ENCODE measurements at places on chromosomes 12 and 14.

DNA sequence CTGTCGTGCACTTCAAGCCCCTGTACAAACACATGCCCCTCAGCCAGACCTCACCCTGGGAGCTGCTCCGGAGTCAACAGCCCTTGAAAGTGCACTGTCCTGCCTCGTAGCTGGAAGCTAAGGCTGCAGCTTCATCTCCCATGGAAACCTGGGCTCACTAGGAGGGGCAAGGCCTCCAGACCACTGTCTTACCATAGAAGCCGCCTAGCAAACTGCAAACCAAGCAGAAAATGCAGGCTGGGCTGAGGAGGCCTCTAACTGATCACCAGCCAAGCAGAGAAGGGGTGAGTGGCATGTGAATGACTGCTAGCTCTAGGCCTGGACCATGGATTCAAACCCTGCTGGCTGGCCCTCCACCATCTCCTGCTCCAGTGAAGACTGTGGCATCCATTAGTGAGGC, 340.2 kb downstream of the CACNA1C start:
- no peak for DNase-seq

- DNase-seq, result no peak
These were observed 11.7 kb downstream of the SLC38A4 start for GRCh38 chr12:46814143-46814542.

DNA sequence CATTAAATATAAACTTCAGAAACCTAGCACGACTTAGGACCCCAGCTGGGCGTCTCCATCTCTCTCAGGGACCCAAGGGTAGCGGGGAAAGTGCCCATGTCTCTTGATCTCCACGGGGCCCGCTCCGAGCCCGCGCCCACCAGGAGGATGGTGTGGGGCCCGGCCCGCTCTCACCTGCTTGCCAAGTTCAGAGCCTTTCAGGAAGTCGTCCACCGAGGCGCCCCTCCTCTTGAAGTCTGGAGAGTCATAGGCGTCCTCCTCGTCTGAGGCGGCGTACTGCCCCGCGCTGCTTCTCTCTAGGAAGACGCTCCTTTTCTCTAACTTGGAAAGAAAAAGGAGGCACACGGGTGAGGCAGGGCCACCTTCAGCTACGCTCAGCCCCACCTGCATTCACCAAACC, 96.9 kb downstream of the PIWIL1 start:
- no peak for DNase-seq

GRCh38 chr14:64736271-64737169, 32.3 kb downstream of the PLEKHG3 start:
- no peak for DNase-seq

- no peak for DNase-seq
These were observed 75.2 kb downstream of the PRIMA1 start for GRCh38 chr14:93712838-93713724.

GRCh38 chr14:52473557-52473956, 78.7 kb downstream of the TXNDC16 start:
- no peak for DNase-seq

DNA sequence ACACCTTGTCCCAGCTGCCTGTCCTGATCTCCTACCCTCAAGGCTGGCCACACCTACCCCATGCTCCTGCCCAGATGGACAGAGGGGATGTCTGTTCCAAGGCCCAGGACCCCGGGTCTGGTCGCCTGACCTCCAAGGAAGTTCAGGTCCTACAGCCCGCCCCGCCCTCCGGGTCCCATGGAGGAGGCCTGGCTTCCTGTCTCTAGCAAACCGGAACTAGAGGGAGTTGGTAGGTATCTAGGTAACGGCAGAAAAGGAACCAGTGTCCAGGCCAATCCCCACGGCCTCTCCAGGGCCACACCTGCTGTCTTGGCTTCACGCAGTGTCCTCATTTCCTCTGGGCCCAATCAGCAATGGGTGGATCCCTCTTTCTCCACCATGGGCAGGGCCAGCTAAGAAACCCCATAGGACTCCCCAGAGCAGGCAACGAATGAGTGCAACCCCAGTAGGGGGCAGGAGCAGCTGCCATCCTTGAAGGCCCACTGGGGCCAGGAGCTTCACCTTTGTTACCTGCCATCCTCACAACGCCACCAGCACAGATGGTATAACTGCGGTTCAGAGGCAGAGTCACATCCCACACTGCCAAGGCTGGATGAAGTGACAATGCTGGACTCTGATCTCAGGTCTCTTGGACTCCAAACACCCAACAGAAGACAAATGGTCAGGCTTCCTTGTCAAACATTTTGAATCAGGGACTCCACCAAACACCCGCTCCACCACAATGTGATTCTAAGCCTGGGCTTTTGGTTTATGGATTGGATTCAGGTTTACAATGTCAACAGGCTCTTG, 25.1 kb upstream of the RPLP0 start:
- DNase-seq, result no peak

All from stimulated activated CD4-positive, alpha-beta T cell treated with anti-CD3 and anti-CD28 coated beads, Interleukin-2, amount 100 ng/mL, for 48 hours (primary cell).